ENCODE measurements at places on chromosomes 2 and 18.

GRCh38 chr2:226782092-226782713 is 17.4 kb downstream of the IRS1 start:
- DNase-seq: no peak

GRCh38 chr2:101478181-101479001 is 3.5 kb upstream of the RFX8 start:
- DNase-seq: no peak

DNA sequence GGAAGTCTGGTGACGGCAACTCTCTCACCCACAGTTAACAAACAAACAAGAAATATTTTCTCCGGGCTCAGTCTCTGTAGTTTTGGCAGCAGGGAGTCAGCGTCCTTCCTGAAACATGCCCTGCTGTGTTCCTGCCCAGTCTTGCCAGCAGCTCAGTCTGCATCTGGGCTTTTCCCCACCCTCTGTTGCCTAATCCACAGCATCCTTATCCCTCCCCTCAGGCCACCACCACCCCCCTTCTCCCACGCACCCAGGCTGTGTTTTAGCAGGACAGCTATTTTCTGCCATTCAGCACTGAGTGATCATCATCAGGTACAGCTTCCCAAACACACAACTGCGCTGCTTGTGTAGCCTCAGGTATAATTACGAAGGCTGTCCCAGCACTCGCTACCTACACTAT is 168.2 kb downstream of the DPP10 start:
- no peak for DNase-seq

GRCh38 chr2:204370172-204370718 is 175.0 kb upstream of the PARD3B start:
- DNase-seq: no peak

GRCh38 chr18:9741793-9742523 is 33.9 kb downstream of the RAB31 start:
- DNase-seq: no peak

GRCh38 chr18:78305789-78306188 is 673.8 kb upstream of the SALL3 start:
- DNase-seq: no peak

- DNase-seq: no peak
Measured at GRCh38 chr2:33411765-33412164, 64.7 kb upstream of the RASGRP3 start.

Data from GM12865 (cell line).